ENCODE measurements at places on chromosomes 4 and X. TPM values are rescaled to one million over a fixed set of nuclear protein-coding genes. Genes with fewer than 3 reads are reported as not detected.

DNA sequence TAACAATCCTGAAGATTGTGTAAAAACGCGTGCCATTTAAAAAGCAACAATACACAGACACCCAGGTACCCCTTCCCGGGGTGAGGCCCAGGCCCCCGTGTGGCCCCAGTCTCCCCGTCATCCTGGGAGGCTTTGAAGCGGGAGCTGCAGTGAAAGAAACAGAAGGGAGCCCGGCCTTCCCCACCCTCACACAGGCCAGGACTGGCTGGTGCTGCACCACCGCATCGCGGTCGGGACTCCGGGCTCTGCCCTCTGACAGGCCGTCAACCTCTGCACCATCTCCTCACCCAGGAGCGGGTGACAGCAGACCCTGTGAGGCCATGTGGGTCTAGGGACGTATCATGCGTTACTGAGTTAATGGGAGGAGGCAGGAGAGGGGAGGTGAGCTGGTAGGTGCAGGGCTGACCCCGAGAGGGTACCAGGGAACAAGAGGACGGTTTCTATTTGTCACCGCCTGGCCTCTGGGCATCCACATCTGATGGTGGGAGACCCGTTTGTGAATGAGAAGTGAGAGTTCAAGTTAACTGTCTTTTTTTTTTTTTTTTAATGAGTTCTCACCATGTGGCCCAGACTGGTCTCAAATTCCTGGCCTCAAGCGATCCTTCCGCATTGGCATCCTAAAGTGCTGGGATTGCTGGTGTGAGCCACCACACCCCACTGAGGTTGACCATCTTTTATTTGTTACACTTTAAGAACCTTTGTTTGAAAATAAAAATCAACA, 27.3 kb downstream of the PIGG start:
- no peak for DNase-seq

- no peak for DNase-seq
Observed at GRCh38 chrX:105533951-105534350, 288.4 kb upstream of the NRK start.

ERAS gene
- total RNA-seq = not detected

MAGEA2 gene
- total RNA-seq = not detected

MAOA gene
- not detected for total RNA-seq
